ENCODE measurements at places on chromosomes 2 and 18. TPM values are rescaled to one million over a fixed set of nuclear protein-coding genes. Genes with fewer than 3 reads are reported as not detected.

RND3 gene
- total RNA-seq: 285 TPM

BMP10 gene
- not detected for total RNA-seq

HMSD gene
- not detected for total RNA-seq

CAPN14 gene
- 0.12 TPM for total RNA-seq

ACOXL gene
- not detected for total RNA-seq

HNRNPLL gene
- 37.9 TPM for total RNA-seq

GALNT5 gene
- total RNA-seq: 28.8 TPM

MC2R gene
- total RNA-seq: not detected

DAW1 gene
- total RNA-seq: 4.1 TPM

MYCN gene
- total RNA-seq: not detected

TMEM198 gene
- total RNA-seq: 1.3 TPM

MROH2A gene
- total RNA-seq: not detected

KCNK3 gene
- total RNA-seq: 8.2 TPM

GPAT2 gene
- total RNA-seq: 5.8 TPM

SAP130 gene
- total RNA-seq: 3.3 TPM

FN1 gene
- total RNA-seq: 7,001 TPM

FAM237A gene
- not detected for total RNA-seq

Measured in aortic smooth muscle cell (primary cell).